ENCODE measurements at places on chromosomes 16 and 17.

DNA sequence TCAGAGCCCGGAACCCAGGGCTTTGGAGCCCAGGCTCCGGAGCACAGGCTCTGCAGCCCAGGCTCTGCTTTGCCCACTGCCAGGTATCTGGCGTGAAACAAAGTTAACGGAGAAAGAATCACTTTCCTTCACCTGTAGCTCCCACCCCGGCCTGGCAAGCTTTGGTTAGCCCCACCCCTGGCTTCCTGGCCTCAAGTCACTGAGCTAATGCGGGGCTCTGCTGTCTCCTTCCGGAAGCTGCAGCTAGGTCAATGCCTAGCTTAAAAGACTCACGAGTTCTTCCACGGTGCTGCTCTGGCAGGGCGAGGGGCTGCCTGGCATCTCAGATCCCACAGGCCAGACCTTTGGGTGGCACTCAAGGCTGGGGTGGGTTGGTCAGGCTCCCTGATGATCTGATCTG, 21.1 kb upstream of the SPPL2C start:
- DNase-seq = no peak

DNA sequence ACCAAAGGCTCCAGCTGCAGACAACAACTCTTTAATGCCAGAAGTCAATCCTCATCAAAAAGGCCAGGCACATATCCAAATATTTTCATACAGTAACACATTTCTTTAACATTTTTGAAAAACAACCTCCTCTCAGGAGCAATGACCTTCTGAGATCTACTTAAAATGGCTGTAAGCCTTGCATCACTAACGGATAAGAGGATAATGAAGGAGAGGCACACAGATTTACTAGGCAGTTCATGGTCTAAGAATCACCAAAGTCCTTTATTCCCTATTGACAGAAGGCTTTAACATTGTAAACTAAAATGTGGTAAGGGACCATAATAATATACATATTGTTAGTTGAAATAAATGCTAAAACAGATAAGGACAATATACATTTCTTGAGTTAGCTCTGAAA, 114.7 kb downstream of the USP32 start:
- no peak for DNase-seq

DNA sequence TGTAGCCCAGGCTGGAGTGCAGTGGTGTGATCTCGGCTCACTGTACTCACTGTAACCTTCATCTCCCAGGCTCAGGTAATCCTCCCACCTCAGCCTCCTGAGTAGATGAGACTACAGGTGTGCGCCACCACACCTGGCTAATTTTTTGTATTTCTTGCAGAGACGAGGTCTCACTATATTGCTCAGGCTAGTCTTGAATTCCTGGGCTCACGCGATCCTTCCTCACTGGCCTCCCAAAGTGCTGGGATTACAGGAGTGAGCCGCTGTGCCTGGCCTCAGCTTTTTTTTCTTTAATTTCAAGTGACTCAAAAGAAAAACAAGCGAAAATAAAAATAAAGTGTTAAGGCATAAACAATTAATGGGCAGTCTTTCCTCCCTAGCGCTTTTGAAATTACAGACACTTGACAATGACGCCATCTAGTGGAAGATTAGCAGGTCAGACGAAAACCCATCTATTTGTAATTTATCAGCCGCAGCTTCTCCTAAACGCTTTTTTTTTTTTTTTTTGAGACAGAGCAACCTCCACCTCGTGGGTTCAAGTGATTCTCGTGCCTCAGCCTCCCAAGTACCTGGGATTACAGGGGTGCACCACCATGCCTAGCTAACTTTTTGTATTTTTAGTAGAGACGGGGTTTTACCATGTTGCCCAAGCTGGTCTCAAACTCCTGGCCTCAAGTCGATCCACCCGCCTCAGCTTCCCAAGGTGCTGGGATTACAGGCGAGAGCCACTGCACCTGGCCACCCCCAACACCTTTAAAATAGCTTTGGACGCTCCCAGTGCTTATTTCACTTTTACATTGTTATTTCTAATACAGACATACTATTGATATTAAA, 28.1 kb upstream of the PECAM1 start:
- no peak for DNase-seq

DNA sequence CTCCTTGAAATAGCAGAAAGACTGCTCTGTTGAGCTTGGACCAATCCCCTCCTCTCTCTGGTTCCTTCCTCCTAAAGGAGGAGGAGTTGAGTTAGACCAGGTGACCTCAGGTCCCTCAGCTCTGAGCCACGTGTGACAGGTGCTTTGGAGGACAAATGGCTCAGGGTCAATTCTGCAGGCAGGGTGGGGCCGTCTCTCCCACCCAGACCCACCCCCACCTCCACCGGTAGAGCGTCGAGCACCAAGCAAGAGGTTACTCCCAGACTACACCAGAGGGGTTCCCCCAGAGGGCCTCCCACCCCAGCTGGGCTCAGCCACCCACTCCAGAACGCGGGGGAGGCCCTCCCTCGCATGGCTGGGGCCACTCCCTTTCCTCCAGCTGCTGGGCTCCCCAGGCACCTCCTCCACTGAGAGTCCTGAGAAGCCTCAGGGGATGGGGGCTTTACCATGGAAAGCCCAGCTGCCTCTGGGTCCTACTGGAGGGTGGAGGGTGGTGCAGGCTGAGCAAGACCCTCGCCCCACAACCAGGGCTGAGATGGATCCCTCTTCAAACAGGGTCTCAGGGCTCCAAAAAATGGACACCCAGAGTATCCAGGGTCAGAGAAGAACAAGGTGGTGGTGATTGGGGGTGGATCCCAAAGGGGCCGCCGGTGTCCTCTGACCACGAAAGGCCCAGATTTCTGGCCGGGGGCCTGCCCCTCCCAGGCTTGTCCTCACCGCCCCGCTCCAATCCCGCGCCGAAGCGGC, 7.6 kb downstream of the MYO1C start:
- no peak for DNase-seq

- no peak for DNase-seq
These were observed 44.9 kb downstream of the ABCA5 start for GRCh38 chr17:69282002-69282401.

- DNase-seq = no peak
These were observed 541.9 kb upstream of the EEF2KMT start for GRCh38 chr16:5639531-5639930.

- no peak for DNase-seq
These were observed 32.5 kb upstream of the ZCCHC14 start for GRCh38 chr16:87525352-87525751.

DNA sequence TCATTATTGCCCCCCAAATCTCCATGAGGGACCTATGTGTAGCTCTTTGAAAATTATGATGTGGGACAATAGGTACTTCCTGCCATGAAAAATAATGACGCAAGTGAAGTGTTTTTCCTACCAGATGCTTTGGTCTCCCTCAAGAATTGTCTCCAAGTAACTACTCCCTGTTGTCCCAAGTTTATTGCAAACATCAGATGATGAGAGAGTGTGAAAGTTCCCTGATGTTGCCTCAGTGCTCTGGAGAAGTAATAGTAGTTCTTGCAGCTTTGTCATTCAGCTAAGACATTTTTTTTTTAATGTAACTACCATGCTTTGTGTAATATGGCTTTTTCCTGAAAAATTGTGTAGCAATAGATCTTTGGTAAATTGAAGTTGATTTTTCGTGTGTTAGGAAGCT, 20.1 kb downstream of the LPCAT2 start:
- no peak for DNase-seq

GRCh38 chr17:55219459-55219858, 45.3 kb upstream of the HLF start:
- no peak for DNase-seq

- DNase-seq = peak; percentile 74
These were observed 23.9 kb downstream of the LGALS9 start for GRCh38 chr17:27654654-27655524.

DNA sequence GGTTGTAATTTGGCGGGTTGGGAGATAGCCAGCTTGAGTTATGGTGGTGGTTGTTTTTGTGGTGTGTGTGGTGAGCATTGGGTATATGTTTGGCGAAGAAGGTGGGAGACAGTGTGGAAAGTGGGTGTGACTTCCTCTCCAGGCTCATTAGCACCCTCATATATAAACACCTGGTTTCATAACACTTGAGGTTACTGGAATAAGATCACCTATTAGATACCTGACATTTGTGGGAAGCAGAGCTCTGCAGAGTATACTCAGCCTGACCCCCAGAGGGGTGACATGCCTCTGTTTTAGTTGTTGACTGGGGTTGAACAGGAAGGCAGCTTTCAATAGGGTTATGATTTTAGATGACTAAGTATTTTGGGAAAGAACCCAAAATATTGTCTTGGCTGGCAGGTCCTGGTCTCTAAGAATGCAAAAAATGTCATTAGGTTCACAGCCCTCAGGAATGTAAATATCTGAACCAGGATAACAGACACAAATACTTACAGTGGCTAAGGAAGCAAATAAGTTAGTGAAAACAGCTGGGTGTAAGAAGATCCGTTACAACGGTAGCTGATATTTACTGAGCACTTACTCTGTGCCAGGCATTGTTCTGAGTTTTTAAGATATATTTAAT, 18.3 kb upstream of the EFCAB13 start:
- DNase-seq = no peak

DNA sequence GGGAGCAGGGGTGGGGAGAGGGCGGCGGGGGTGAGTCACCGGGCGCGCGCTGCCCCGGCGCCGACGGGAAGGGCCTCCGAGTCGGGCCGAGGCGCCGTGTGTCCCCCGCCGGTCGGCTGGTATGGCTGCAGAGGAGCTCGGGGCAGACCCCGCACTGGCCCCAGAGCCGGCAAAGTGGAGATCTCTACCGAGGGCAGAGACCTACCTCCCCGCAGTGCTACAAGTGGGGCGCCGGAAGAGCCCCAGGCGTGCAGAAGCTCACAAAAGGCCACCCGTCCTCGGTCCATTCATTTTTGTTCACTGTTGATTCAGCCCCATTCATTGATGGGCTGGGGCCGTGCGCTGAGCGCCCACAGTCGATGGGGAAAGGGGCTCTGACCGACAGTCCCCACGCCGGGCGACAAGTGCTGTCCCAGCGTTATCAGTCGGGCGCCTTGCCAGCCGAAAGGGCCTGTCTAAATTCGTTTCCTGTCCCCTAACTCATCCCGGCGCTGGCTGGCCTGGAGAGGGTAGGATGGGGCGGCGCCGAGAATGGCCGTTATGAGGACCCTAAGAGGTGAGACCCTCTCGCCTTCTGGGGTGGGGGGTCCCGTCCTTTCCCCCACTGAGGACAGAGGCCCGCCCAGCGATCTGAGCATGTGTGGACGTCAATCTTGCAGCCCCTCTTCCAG, 709 bp upstream of the ENO3 start:
- peak; percentile 63 for DNase-seq

DNA sequence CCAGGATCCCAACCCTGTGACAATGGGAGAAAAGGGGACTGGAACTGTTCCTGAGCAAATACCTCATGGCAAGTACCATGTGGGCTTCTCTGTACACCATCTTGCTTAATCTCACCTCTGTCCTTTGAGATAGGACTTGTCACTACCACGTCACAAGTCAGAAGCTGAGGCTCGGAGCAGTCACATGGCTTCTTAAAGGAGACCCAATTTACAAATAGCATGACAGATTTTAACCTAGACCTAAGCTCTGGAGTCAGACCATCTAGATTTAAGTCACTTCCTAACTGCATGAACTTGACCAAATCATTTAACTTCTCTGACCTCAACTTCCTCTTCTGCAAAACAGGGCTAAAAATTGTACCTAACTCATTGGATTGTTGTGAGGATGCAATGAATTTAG, 36.0 kb upstream of the CCL1 start:
- no peak for DNase-seq

GRCh38 chr17:78992542-78993212, 13.0 kb upstream of the LGALS3BP start:
- DNase-seq = no peak

- no peak for DNase-seq
These were observed 18.3 kb upstream of the ATP2C2 start for GRCh38 chr16:84349862-84350684.

- DNase-seq = no peak
These were observed 15.7 kb upstream of the CDH3 start for GRCh38 chr16:68629351-68629910.

- DNase-seq = no peak
These were observed 78.2 kb downstream of the CRISPLD2 start for GRCh38 chr16:84897911-84898377.

DNA sequence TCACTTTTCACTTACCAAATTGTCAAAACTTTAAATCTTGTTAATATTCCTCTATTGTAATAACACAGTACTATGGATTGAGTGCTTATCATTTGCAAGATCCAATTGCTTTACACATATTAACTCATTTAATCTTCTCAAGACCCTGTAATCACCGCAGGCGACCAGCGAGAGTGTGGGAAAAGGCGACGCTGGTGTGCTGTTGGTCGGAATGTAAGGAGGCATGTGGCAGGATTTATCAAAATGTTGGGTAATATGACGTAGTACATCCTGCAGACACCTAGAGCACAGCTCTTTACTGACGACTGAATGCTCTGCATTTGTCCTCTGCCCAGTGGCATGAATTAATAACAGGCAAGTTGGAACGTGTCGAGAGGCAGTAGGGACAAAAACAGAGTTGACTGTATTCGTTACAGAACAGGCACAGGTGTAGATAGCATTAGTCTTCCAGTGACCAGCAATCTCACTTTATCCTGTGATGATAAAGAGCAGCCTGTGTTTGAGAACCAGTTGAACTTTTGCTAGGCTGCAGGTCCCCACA, 80.3 kb downstream of the TNRC6C start:
- no peak for DNase-seq

DNA sequence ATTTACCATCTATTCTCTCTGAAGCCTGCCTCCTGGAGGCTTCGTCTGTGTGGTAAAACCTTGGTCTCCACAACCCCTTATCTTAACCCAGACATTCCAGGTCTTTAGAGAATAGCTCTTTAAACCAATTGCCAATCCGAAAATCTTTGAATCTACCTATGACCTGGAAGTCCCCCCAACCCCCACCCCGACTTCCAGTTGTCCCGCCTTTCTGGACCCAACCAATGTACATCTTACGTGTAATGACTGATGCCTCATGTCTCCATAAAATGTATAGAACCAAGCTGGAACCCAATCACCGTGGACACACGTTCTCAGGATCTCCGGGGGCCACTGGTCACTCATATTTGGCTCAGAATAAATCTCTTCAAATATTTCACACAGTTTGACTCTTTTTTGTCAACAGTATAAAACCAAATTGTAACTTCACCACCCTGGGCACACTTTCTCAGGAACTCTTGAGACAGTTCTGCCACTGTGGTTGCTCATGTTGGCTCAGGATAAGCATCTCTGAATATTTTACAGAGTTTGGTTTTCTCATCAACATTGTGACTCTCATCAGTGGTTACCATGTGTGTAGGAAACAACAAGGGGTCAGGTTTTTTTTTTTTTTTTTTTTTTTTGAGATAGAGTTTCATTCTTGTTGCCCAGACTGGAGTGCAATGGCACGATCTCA, 18.1 kb upstream of the DNAH17 start:
- DNase-seq = no peak

- DNase-seq = no peak
These were observed 75.4 kb upstream of the FA2H start for GRCh38 chr16:74850027-74850426.

- DNase-seq = no peak
These were observed 72.3 kb downstream of the CDK5R1 start for GRCh38 chr17:32558997-32559650.

- no peak for DNase-seq
These were observed 264.5 kb downstream of the NTN1 start for GRCh38 chr17:9285602-9286427.

DNA sequence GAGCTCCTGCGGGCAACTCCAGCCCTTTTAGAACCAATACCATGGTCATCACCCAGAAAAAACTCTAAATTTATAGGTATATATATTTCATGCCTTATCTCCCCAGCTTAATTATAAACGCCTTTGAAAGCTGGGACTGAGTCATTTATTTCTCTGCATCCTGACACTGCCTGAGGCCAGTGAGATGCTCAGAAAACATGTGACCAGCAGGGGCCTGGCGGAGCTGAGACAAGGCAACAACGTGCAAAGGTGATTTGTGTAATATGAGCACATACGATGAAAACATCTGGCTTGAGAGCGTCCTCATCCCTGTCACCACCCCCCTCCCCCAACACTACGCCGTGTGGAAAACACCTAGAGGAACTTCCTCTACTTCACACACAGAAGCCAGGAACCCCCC, 22.7 kb downstream of the NXN start:
- DNase-seq = no peak

Data from stimulated activated naive CD8-positive, alpha-beta T cell treated with anti-CD3 and anti-CD28 coated beads, Interleukin-15, amount 100 ng/mL, for 72 hours (primary cell).